ENCODE measurements at places on chromosomes 16 and 17.

GRCh38 chr16:78389009-78389498, 289.6 kb downstream of the WWOX start:
- DNase-seq: peak; percentile 61

DNA sequence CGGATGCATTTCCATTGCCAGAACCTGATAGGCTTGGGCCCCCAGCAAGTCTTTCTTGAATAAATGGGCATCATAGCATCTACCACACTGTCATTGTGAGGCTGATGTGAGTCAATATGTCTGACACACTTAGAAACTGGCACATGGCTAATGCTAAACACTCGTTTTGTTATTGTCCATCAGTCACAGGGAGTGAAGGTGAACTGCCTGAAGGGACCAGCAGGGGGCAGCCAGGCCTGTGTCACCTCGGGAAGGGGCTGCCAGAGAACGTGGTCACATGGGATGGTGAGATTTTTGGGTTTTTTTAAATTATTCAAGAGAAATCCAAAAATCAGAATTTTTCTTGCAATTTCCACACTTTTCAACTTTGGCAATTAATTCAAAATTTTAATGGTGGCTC, 831 bp upstream of the RCVRN start:
- DNase-seq: peak; percentile 0

- no peak for DNase-seq
Measured at GRCh38 chr16:72902206-72902605, 145.7 kb downstream of the ZFHX3 start.

DNA sequence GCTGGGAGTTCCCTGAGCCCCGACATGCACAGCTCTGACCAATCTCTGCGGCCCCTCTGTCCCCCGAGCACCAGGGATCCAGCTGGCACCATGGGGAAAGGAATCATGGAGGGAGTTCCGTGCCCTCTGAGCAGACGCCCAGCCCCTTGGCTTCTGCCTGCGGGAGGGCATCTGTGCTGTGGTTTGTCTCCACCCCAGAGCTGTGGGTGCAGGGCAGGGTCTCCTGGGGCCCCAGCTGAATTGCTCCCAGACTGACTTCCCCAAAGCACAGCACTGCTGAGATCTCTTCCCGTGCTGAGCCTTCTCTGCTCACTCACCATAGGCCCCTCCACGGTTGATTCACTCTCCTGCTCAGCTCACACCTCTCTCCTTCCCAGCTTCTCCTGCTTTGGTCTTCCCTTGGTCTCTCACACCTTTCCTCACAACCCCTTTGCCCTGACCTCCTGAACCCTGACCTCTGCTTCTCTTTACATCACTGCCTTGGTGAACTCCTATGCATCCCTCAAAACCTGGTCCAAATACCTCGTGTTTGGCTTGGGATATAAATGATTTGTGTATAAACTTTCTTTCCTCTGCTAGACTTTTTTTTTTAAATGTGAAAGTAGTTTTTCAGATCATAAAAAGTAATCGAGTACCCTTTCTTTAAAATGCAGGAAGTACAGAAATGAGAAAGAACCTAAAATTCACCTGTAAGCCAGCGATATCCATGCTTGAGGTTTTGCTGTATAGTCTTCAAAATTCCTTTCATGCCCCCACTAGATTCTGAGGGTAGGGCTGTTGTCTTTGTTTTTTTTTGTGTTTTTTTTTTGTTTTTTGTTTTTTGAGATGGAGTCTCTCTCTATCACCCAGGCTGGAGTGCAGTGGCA, 265.3 kb downstream of the SEC14L1 start:
- no peak for DNase-seq

DNA sequence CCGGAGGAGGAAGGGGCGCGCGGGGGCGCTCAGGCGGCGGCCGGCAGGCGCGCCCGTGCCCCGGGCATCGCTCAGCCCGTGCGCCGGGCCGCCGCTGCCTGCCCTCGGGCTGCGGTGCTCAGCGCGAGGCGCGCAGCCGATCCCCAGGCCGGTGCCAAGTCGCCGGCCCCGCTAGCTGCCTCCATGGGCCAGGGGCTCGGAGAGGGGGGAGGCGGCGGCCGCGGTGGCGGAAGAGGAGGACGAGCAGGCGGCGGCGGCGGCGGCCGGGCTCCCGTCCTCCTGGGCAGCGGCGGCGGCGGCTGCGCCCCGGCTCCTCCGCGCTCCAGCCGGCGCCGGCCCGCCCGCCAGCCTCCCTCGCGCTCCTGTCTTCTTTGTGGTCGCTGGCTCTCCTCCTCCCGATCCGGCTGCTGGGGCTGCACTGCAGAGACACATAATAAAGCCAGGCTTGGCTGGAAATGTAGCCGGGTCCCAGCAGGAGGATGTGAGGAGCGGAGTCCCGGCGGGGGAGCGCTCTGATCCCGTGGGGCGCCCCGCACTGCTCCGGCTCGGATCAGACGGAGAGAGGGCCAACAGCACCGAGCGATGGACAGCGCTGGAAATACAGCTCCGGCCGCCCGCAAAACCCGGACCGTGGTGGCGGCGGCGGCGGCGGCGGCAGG, 889 bp upstream of the ZNF423 start:
- DNase-seq: peak; percentile 39

DNA sequence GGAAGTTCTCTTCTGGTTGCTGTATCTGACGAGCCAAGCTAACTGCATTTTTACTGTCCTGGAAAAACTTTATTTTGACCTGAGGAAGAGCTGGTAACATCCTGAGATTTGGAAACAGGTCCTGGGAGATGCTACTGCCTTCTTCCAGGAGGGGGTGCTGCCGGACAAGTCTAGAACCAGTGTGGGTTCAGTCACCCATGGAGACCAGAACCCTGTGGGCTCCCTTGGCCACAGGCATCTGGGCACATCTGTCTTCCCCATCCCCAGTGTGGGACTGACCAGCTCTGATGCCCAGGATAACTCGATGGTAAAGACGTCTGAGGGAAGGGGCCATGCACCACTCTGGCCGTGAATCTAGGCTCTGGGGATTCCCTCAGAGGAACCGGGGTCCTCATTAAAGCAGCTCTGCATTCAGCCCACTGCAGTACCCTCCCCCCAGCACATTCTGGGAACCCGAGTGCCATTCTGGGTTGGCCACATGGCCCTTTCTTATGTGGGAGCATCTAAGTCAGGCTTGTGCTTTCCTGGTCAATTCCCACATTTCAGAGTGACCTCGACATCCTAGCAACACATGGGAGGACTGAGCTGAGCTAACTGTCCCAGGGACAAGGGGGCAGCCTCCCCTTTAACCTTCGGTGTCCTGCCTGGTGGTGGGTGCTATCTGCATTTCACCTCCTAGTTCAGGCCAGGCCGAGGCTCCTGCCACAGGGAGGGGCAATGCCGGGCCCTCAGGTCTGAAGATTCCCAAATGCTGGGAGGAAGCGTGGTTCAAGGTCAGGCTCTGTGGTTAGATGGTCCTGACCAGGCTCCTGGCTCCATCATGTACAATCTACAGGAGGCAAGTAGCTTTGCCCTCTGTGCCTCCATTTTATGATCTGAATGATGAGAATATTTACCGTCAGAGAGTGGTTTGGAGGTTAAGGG, 6.4 kb downstream of the C16orf86 start:
- DNase-seq: peak; percentile 79
